ENCODE measurements at places on chromosomes 7 and 10.

DNA sequence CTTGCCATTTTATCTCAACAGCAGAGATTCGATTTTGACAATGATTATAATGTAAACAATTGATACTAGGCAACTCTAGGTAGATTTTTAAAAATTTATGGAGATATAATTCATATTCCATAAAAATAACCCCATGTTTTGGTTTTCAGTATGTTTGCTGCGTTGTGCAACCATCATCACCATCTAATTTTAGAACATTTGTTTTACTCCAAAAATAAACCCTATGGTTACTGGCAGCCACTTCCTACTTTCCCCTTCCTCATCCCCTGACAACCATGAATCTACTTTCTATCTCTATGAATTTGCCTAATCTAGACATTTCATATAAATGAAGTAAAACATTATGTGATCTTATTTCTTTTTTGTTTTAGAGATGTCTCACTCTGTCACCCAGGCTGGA is 401.9 kb downstream of the THSD7A start:
- DNase-seq = no peak

DNA sequence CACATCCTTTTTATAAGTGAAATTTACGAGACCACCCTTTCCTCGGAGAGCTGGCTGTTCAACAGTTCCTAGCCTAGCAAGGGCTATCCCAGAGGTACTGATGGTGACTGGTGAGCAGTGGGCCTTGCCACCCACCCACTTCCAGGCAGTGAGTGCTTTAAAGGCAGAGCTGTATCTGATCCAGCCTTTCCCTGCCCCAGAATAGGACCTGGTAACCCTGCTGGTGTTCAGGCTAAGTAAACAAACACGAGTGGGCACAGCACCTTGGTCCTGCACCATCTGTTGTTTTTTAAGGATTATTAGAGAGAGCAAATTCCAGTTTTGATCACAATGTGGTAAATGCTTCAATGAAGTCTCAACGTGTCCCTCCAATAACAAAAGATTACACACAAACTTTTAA is 75.7 kb downstream of the COBL start:
- DNase-seq = no peak

- no peak for DNase-seq
Observed at GRCh38 chr10:130743751-130744271, 567.7 kb downstream of the TCERG1L start.

DNA sequence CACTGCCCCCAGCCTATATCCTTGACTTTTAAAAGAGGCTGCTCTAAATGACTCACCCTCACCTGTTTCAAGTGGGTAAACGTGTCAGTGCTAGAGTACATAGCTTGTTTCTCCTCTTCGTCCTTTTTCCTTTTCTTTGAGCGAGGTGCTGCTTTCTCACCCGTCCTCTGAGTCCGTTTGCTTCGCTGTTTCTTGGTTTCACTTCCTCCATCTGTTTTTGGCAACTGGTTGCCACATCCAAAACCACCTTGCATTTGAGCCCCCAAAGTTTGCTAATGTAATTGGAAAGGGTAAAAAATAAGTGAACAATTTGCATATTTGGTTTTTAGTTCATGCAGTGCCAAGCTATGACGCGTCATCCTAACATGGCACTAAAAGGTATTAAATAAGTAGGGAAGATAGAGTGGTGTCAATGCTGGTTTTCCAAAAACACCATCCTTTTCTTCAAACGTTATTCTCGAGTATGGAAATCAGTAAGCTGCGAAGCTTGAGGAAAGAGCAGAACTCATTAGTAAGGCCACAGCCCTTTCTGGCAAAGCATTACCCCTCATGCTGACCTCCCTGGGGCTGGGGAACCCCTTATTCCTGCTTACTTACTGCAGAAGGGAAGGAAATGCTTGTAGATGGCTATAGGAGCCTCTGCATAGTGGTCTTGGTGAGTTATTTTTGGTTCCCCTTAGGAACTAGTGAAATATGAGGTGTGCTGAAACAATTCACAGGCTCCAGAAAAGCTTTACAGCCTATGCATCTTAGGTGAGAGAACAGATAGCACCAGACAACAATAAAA is 133.5 kb downstream of the GALNT11 start:
- no peak for DNase-seq

DNA sequence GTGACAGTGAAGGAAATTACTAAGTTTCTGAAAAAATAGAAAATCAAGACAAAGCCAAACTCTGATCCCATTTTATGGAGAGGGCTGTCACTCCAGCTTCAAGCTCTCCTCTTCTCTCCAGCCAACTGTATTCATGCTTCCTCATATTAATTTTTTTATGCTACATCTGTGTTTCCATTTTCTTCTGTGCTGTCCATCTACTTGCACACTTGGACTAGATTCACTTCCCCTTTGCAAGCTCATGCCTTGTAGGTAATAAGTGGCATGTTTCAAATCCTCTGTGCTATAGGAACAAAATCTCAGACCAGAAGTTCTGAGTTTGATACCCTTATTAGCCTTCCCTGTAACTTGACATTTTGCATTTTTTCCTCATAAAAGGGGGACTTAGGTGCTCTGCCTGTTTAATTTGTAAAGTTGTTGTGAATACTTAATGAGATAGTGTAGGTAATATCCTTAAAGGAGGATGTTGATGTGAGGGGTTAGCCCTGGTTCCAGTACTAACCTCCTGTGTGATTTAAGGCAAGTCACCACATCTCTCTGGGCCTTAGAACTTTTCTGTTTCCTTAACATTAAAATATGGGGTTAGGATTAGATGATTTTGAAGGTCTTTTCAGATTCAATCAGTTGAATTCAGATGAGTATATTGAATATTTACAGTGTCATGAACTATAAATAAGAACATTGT is 358.8 kb downstream of the BBS9 start:
- DNase-seq = no peak

GRCh38 chr7:46738165-46738564 is 817.1 kb upstream of the IGFBP3 start:
- no peak for DNase-seq

GRCh38 chr7:158084555-158084954 is 503.1 kb downstream of the PTPRN2 start:
- DNase-seq = no peak

DNA sequence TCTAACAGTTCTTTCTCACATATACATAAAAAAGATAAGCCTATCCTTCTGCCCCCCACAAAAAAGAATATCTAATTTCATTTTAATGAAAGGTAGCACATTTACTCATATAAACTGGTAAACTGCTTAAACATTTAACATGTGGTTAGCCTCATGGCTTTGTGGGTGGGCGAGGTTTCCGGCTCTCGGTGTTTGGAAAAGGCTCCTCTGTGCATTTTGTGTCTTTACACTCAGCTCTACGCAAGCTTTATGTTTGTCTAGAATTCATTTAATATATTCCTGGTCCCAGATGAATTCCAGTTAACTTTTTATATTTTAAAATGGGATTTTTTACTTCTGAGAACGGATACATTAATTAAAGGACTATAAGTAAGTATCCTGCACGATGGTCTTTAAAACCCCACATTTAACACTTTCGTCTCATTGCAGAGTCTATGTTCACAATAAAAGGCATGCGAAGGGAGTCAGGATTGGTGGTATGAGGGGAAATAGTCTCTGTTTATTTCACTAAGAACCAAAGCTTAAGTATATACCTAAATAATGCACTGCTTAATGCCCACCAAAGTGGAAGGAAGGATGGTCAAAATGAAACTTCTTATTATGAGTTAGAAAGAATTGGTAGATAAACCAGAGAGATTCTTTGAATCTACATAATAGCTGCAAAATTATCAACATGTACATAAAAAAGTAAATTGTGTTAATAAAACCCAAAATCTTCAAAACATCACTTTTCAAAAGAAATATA is 197.2 kb downstream of the CRPPA start:
- DNase-seq = no peak

DNA sequence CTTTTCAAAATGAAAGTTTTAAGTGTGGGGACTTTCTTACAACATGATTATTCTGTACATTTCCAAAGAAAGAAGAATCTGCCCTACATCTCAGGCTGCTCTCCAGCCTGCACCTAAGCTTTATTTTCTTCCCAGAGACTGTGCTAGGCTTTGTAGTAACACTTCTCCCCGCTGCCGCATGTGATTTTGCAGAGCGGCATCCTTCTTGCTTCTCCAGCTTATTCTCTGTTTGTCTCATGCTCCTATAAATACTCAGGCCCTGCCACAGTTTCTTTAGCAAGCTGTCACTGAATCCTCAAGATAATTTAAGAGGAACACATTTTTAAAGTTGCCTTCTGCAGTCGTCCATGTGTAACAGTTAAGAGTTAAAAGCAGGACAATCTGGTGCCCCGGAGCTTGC is 53.5 kb downstream of the INSYN2A start:
- DNase-seq = no peak

GRCh38 chr10:6388261-6388893 is 185.6 kb downstream of the PFKFB3 start:
- DNase-seq = no peak

GRCh38 chr7:27199849-27200760 is at the start of gene HOXA13:
HOXA13 (minus strand) TSS chr7:27200091; CDS start chr7:27200077, 14 bp downstream.
- DNase-seq = peak; percentile 44

DNA sequence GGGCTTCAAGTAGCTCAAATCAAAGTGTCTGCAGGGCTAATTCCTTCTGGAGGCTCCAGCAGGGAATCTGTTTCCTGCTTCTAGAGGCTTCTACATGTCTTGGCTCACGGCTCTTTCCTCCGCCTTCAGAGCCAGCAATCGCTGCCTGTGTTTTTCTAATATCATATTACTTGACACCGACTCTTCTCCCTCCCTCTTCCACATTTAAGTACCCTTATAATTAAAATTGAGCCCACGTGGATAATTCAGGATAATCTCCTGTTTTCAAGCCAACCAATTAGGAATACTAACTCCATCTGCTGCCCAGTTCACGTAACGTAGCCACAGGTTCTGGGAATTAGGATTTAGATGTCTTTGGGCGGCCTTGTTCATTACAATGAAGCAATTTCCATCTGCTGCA is 372.2 kb downstream of the DPP6 start:
- no peak for DNase-seq

- DNase-seq = no peak
Observed at GRCh38 chr7:145779140-145779539, 337.5 kb upstream of the CNTNAP2 start.

GRCh38 chr7:116232350-116232749 is 22.0 kb downstream of the TES start:
- no peak for DNase-seq

GRCh38 chr7:64101126-64101942 is 56.1 kb downstream of the ZNF727 start:
- DNase-seq = no peak

- no peak for DNase-seq
Observed at GRCh38 chr10:71448146-71448545, 51.4 kb downstream of the CDH23 start.

DNA sequence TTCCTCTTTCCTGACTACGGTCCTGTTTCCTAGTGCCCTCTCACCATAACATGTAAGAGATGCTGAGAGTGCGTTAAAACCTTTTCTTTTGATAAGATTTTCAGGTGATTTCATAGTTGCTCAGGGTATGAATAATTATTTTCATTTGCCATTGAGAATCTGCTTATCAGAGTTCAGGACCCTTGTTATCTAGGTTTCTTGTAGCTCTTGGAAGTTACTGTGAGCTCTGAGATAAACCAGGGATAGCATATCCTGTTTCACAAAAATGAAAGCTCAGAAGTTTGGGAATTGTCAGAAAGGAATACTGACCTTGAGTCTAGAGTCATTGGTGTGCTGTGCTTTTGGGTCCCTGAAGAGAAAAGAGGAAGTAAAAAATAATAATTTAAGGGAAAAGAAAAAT is 76.8 kb upstream of the PRKG1 start:
- DNase-seq = no peak

GRCh38 chr7:79471699-79472098 is 18.2 kb upstream of the MAGI2 start:
- DNase-seq = no peak

DNA sequence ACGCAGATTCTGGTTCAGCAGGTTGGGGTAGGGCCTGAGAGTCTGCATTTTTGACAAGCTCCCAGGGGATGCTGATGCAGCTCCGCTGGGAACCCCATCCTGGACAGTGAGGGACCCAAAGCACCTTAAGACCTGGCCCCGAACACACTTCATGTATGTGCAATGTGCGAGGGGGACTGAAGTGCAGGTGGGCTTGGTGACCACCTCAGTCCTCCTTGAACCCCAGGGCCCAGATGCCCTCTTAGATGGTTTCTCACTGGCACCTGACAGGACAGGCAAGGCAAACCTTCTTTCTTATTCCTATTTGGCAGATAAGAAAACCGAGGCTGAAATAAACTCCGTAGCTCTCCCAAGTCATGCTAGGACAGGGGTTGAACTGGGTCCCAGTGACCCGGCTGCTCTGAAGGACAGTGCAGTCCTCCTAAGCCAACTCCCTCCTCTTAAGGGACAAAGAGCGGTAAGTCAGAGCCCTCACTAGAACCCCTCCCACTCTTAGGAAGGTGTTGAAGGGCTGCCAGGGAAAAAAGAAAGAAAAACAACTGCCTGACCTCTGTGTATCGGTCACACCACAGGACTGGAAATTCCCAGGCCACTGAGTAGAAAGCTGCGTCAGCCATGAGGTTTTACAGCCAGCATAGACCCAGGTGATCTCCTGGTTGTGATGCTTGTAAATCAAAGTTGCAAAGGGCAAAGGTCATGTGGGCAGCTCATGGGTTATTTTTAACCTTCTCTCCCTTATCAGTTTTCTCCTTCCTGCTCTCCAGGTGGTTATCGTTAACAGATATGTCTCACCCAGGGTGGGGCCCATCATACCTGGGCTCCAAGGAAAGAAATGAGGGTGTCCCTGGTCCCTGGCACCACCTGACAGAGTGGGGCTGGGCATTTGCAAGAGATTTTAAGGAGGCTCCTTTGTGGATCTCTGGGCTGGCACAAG is 90.9 kb upstream of the SMNDC1 start:
- peak; percentile 78 for DNase-seq

GRCh38 chr7:55018361-55019190 is at the start of gene EGFR:
EGFR (plus strand) TSS chr7:55019017; CDS start chr7:55019278, 261 bp downstream.
- DNase-seq = peak; percentile 82

- DNase-seq = no peak
Observed at GRCh38 chr10:11326913-11327616, 284.4 kb downstream of the USP6NL start.

- DNase-seq = peak; percentile 80
Observed at GRCh38 chr10:110746254-110746826, 102.2 kb downstream of the RBM20 start.

GRCh38 chr7:140010194-140010895 is 52.4 kb downstream of the PARP12 start:
- no peak for DNase-seq

- DNase-seq = no peak
Observed at GRCh38 chr10:89357975-89358374, 19.9 kb upstream of the IFIT1B start.

DNA sequence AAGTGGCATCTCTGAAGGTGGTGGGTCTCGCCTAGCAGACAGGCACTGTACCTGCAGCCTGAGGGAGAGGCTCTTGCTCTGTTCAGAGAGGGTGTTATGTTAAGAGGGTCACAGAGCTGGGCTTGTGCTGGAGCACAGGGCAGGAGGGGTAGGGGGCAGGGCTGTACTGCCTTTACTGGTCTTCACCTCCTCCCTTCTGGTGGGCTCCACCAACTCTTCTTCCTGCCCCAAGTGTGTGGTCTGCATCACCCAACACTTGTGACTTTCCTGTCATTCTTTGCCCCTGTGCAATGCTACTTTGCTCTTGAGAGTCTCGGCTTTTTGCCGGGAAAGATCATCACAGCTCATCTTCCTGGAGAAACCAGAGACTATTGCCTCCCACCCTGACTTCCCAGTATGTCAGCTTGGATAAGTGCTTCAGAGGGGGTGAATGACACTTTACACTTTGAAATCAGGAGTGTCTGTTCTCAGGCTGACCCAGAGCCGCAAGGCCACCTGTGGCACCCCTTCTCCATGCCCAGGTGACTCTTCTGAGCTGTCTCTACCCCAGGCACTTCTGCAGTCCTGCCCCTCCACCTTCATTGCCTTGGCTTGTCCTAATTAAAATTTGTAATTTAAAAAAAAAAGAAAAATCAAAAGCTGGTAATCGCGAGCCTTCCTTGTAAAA is 38.4 kb upstream of the IKZF1 start:
- no peak for DNase-seq

All from AG10803 (cell line).